Smooth muscle cell of bladder (primary cell): ENCODE measurements at places on chromosomes 7 and 10. TPM values are rescaled to one million over a fixed set of nuclear protein-coding genes. Genes with fewer than 3 reads are reported as not detected.

The PSD gene
- total RNA-seq = 3.3 and 6.3 TPM in 2 replicates

The TET1 gene
- 2.1 and 3.6 TPM in 2 replicates for total RNA-seq

The SHOC2 gene
- 42.5 and 43.4 TPM in 2 replicates for total RNA-seq

The NACAD gene
- 0.71 and 0.83 TPM in 2 replicates for total RNA-seq

The CPA5 gene
- not detected in 2 replicates for total RNA-seq

The SH3PXD2A gene
- total RNA-seq = 14.8 and 19.7 TPM in 2 replicates

The OR2A7 gene
- total RNA-seq = 0.09 and 0.14 TPM in 2 replicates

The KCNH2 gene
- 0.83 and 1.7 TPM in 2 replicates for total RNA-seq

The CALCR gene
- not detected in 2 replicates for total RNA-seq

The PVRIG gene
- not detected in 2 replicates for total RNA-seq

The POLR3A gene
- 12.5 and 13.0 TPM in 2 replicates for total RNA-seq

The TDRD1 gene
- total RNA-seq = under 0.01 and 0.83 TPM in 2 replicates

The RNF32 gene
- total RNA-seq = 1.1 and 1.4 TPM in 2 replicates

The KCNIP2 gene
- 0.28 and 1.8 TPM in 2 replicates for total RNA-seq

The EEPD1 gene
- total RNA-seq = 4.7 and 6.8 TPM in 2 replicates

The AMZ1 gene
- total RNA-seq = 0.28 TPM in 2 replicates

The PAX4 gene
- total RNA-seq = not detected in 2 replicates

The SPDYE2 gene
- total RNA-seq = not detected in 2 replicates

The TRPV5 gene
- total RNA-seq = not detected in 2 replicates

The C10orf67 gene
- 0.14 TPM in 1 of 2 replicates, not detected in the other for total RNA-seq

The KLF14 gene
- 0.09 TPM in 1 of 2 replicates, not detected in the other for total RNA-seq

The COL17A1 gene
- 0.43 and 0.74 TPM in 2 replicates for total RNA-seq

The GPR15LG gene
- total RNA-seq = not detected in 2 replicates

The CFAP46 gene
- 0.37 and 1.1 TPM in 2 replicates for total RNA-seq

The DPYSL4 gene
- total RNA-seq = 1.6 and 11.0 TPM in 2 replicates

The APBB1IP gene
- total RNA-seq = 0.85 and 2.2 TPM in 2 replicates

The PPP3CB gene
- 16.8 and 22.1 TPM in 2 replicates for total RNA-seq

The MKRN1 gene
- total RNA-seq = 67.7 and 73.8 TPM in 2 replicates

The DYNC1I1 gene
- 0.28 and 0.83 TPM in 2 replicates for total RNA-seq

The NKX2-3 gene
- not detected in 2 replicates for total RNA-seq

The HTR5A gene
- not detected in 2 replicates for total RNA-seq

The THSD7A gene
- 0.14 and 0.55 TPM in 2 replicates for total RNA-seq

The KIF11 gene
- total RNA-seq = 3.2 and 3.4 TPM in 2 replicates

The MLXIPL gene
- 0.37 and 0.57 TPM in 2 replicates for total RNA-seq

The SPAG6 gene
- total RNA-seq = not detected in 2 replicates

The CCDC146 gene
- total RNA-seq = 1.6 and 3.1 TPM in 2 replicates

The TSPAN12 gene
- total RNA-seq = 2.1 and 10.8 TPM in 2 replicates

The ABCC2 gene
- total RNA-seq = 1.6 and 2.4 TPM in 2 replicates

The MINPP1 gene
- 32.4 and 40.0 TPM in 2 replicates for total RNA-seq

The COL26A1 gene
- not detected in 2 replicates for total RNA-seq

The LRRC17 gene
- total RNA-seq = 71.5 and 79.0 TPM in 2 replicates

The CTTNBP2 gene
- 0.28 and 2.3 TPM in 2 replicates for total RNA-seq

The ERVW-1 gene
- 0.09 TPM in 1 of 2 replicates, not detected in the other for total RNA-seq

The PIK3AP1 gene
- total RNA-seq = 0.14 and 0.74 TPM in 2 replicates

The SPDYE11 gene
- not detected in 2 replicates for total RNA-seq

The IQCE gene
- 7.4 and 11.7 TPM in 2 replicates for total RNA-seq

The C10orf143 gene
- 0.85 and 1.2 TPM in 2 replicates for total RNA-seq

The RHOBTB1 gene
- 34.4 and 45.8 TPM in 2 replicates for total RNA-seq

The BTBD16 gene
- total RNA-seq = under 0.01 TPM in 1 of 2 replicates, not detected in the other

The GNAT3 gene
- not detected in 2 replicates for total RNA-seq

The DENND2A gene
- total RNA-seq = 15.6 and 37.5 TPM in 2 replicates

The ZNF736 gene
- 5.5 and 6.9 TPM in 2 replicates for total RNA-seq

The PON1 gene
- not detected in 2 replicates for total RNA-seq

The MSMB gene
- total RNA-seq = not detected in 2 replicates

The ADAMTS14 gene
- 5.5 and 10.6 TPM in 2 replicates for total RNA-seq

The TWNK gene
- 4.0 and 4.1 TPM in 2 replicates for total RNA-seq

The DDX21 gene
- total RNA-seq = 49.2 and 66.1 TPM in 2 replicates
